ENCODE measurements at places on chromosomes 7 and 10. TPM values are rescaled to one million over a fixed set of nuclear protein-coding genes. Genes with fewer than 3 reads are reported as not detected.

FAM237B gene
- total RNA-seq = not detected

ADRB1 gene
- total RNA-seq = not detected

DRGX gene
- total RNA-seq = not detected

SPDYE1 gene
- not detected for total RNA-seq

DNA sequence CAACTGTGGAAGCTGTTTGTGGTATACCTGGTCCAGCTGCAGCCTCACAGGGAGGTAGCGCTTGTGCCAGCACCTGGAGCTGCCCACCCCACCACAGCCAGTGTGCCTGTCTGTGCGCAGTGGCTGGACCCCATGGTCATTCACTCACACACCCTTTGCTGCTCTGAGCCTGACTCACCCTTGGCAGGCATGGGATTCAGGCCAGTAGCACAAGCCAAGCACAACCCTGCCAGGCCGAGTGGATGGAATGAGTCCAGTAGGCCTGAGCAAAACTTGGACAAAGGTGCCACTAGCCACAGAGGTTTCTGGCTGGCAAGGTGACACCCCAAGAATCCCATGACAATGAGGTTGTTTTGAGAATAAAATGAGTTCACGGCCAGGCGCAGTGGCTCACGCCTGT is 19.0 kb downstream of the RBM48 start:
- no peak for DNase-seq

- no peak for DNase-seq
Observed at GRCh38 chr10:10722422-10722821, 295.2 kb upstream of the CELF2 start.

GRCh38 chr7:66771795-66772194 is 31.3 kb downstream of the RABGEF1 start:
- DNase-seq = no peak

- no peak for DNase-seq
Observed at GRCh38 chr10:2986391-2986801, 81.0 kb upstream of the PFKP start.

- no peak for DNase-seq
Observed at GRCh38 chr7:105665684-105666083, 84.4 kb upstream of the EFCAB10 start.

DNA sequence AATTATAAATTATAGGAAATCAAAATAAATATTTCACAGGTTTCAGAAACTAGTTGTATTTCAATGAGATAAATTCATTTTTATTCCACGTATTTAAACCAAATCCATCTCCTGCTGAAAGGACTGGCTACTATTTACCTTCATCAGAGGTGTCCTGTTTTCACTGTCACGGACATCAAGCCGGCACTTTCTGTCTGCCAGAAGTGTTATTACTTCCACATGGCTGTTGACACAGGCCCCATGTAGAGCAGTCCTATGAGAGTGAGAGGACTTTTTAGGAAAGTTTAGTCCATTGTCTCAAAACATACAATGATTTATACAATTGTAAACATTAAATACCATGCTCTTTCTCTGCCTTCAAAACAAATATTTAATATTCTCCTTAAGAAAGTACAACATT is 100.4 kb upstream of the ACBD5 start:
- no peak for DNase-seq

GRCh38 chr7:1499367-1500029 is 4.7 kb downstream of the INTS1 start:
- no peak for DNase-seq

Data from naive thymus-derived CD8-positive, alpha-beta T cell (primary cell).